Activated CD8-positive, alpha-beta memory T cell treated with anti-CD3 and anti-CD28 coated beads for 4 hours (primary cell): ENCODE measurements at places on chromosomes 6 and 20.
A peak's percentile ranks its signal among the peaks of the same experiment; 100 is the strongest.

GRCh38 chr6:114061116-114061515, 90.2 kb upstream of the HDAC2 start:
- no peak for DNase-seq

- no peak for DNase-seq
Observed at GRCh38 chr20:5024103-5024502, 22.8 kb upstream of the SLC23A2 start.

GRCh38 chr6:108115598-108116058, 41.1 kb upstream of the OSTM1 start:
- DNase-seq: no peak

GRCh38 chr6:26230351-26230750, 134.6 kb upstream of the BTN3A2 start:
- no peak for DNase-seq

DNA sequence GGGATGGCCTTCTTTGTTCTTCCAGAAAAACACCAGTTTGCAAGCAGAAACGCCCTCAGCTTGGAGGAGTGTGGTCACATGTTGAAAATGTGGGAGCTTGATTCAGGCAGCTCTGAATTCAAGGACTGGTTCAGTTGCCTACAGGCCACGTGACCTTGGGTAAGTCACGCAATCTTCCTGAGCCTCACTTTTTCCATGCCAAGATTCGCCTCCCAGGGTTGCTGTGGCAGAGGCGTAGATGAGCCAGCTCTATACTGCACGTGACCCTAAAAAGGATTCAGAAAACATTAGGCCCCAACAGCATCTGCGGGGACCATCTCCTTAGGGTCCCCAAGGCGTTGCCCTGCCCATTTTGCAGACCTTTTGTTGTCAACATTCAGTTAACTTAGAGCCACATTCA, 112.0 kb upstream of the SNX9 start:
- DNase-seq: no peak

DNA sequence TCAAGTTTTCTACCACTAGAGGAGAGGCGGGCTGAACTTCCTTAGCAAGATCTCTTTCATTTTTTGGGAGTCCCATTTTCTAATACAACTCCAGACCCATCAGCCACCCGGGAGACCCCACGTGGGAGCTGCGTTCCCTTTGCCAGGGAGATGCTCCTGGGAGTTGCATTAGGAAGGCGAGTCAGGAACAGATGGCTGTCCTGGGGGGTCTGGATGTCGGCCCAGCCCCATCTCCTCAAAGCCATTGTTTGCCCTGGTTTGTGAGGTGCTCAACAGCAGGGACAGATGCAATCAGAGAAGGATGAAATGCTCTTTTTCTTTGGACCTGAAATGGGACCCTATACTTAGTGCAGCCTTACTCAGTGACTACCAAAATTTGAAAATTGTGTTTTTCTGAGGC, 39.4 kb downstream of the CARMIL1 start:
- DNase-seq: no peak

GRCh38 chr20:3312940-3313682, 74.1 kb upstream of the SLC4A11 start:
- DNase-seq: no peak

GRCh38 chr6:159043251-159043650, 1.5 kb downstream of the TAGAP start:
- no peak for DNase-seq

DNA sequence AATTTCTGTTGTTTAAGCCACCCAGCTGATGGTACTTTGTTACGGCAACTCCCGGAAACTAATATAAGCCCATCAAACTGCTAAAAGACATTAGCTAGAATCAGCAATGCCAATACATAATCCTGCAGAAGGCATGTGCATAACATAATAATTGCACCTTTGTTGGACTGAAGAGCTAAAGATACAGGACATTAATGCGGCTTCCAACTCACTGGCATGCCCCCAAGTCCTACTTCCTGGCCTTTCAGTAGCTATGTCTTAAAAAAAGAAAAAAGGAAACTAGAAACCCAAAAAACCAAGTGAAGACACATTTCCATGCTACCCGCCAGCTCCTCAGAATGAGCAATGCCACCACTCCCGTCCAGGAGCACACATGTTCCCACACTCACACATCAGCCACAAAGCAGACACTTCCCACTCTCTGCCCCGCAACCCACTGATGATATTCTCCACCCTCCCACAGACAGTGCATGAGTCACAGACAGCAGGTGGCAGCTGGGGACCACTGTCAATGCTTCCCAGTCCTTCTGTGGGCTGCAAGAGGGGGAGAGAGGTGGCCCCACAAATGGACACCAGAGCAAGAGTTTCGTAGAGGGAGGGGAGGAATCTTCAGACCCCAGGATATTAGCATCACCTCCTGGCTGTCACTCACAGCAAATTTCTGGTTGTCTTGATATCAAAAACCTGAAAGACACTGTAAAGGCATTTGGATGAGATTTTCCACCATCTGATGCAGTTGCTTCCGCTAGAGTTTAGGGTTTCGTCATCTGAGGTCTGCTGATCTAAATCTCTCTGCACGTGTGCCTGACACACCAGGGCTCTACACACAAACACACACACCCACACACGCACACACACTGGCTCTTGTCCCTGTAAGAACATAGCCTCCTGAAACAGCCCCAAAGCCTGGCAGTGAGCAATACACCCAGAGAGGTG, 32.8 kb downstream of the GFOD1 start:
- DNase-seq: peak; percentile 86

DNA sequence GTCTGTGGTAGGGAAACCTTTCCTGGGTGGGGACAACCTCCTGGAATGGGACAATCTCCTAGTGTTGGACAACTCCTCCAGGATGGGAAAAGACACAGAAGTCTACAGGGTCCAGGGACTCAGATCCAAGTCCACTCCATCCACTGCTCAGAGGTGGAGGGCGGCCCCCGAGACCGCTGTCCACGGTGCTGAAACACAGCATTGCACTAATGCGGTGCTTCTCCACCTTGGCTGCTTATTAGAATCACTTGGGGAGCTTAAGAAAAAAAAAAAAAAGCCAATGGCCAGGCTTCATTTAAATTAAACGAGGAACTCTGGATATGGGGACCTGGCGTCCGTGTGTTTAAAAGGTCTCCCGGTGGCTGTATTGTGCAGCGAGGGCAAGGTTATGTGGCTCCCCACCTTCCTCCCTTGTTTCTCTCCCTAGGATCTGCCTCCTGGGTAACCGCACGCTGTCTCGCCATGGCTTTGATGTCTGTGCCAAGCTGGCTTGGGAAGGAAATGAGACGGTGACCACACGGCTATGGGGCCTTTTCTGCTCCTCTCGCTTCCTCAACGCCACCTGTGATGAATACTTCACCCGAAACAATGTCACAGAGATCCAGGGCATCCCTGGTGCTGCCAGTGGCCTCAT, 12.0 kb downstream of the SLC12A5 start:
- DNase-seq: no peak

DNA sequence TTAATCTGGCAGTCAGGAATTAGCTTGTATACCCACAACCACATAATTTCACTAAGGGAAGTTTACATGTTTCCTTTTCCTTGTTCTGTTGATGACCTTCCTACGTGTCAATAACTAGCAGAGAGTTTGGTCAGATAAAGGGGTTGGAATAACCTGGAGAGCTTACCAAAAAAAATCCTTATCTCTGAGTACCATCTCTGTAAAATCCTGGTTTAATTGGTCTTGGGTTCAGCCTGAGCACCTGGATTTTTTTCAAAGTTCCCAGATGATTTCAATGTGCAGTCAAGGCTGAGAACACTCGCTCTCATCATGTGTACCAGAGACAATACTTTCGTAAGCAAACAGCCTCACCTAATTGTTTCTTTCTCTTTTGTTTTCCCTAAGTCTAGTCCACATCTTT, 483.8 kb upstream of the FLRT3 start:
- DNase-seq: no peak

DNA sequence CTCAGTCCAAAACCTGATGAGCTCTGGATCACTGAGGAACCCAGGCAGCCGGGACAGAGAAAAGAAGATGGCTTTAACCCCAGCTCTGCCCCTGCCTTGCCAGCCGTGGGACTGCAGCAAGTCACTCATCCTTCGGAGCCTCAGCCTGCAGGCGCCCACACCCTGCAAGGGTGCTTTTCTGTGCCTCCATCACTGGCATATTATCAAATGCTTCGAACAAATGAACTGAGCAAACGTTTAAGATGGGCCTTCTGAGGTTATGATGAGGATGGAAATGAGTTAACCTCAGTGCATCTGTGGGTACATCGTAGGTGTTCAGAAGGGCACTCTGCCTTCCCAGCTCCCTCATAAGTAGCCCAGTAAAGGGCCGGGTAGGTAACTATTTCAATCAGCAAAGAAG, 79.0 kb downstream of the NFATC2 start:
- DNase-seq: no peak

DNA sequence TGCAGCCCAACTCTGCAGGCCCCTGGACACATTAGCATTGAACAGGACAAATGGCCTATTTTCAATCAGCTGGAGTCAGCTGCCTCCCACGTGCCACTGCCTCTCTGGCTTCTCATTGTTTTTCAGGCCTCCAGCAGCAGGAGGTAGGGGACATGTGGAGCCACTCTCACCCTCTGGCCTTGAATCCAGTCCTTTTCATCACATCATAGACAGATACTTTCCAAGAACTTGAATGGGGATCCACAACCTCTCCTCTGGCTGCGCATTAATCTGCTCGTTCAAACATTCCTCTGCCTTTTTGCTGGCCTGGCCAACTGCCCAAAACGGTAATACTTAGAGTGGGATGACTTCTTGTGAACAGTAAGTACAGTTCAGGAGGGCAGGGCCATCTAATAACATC, 592.3 kb downstream of the PKHD1 start:
- no peak for DNase-seq

DNA sequence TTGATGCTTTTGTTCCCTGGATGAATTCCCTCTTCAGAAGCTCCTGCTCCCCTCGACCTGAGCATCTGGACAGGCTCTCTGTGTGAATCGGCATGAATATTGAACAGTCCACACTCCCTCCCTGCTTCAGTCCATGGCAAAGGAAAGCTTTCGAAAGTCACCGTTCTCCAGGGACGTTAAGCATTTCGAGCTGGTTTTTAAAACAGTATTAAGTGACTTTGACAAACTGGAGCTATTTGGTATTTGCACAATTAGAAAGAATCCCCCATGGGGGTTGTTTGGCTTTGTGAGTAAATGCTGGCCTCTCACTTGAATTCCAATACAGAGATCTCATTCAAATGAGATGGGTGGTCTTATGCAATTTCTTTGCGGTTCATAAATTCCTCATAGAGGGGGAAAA, 85.3 kb upstream of the TIAM2 start:
- no peak for DNase-seq

GRCh38 chr6:55777469-55777868, 97.9 kb downstream of the BMP5 start:
- no peak for DNase-seq

DNA sequence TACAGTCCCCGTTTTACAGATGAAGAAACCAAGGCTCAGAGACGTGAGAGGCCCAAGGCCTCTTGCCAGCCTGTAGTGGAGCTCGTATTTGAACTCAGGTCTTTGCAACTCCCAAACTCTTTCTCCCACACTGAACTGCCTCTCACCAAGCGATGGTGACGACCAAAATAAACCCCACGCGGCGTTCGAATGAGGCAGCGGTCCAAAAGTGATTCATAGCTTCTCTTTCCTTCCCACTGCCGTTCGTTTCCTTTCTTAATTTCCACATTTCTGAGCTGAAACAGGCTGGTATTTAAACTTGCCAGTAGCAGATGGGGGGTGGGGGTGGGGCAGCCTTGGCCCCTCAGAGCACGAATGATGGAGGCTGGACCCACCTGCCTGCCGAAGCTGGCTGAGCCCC, 252.9 kb upstream of the KCNG1 start:
- no peak for DNase-seq

- DNase-seq: no peak
Observed at GRCh38 chr6:22010102-22010501, 286.7 kb downstream of the PRL start.

DNA sequence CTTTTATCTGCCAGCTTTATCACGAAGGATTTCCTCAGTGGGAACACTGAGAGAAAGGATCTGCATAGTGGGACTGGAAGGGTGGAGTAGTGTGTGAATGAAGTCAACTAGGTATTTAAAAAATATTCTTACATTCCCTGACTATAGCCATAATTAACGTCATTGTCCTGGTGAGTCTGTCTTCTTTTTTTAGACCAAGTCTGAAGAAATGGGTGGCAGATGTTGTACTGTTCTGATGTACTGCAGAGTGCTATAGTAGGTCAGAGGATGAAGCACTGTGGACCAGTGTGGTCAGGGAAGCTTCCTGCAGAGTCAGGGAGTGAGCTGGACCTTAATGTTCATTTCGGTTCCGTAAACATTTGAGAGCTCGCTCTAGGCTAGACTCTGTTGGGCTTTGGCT, 11.9 kb downstream of the TULP4 start:
- no peak for DNase-seq

DNA sequence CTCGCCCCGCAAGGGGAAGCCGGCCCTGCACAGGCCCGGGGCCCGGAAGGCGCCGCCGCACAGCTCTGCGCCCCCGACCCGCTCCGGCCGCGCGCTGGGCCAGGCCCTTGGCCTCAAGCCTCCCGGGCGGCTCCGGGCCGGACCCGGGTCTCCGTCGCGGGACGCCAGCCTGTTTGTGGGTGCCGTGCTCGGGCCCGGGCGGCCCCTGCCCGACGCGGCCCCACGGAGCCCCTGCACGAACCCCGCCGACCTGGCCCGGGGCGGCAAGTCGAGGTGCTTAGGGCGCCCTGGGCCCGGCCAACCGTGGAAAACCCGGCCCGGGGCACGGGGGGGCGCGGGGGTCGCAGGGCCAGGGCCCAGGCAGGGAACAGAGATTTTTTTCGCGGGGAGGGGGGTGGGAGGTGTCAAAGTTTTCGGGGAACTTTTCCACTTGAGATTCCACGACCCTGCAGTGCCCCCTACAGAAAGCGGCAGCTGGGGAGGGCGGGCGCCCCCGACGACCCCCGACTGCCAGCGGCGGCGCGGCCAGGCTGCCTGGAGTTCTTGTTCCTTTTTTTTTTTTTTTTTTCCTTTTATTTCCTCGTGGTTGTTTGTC, 805 bp upstream of the STX16 start:
- no peak for DNase-seq

- no peak for DNase-seq
Observed at GRCh38 chr6:3749977-3750316, 1.6 kb downstream of the PXDC1 start.

DNA sequence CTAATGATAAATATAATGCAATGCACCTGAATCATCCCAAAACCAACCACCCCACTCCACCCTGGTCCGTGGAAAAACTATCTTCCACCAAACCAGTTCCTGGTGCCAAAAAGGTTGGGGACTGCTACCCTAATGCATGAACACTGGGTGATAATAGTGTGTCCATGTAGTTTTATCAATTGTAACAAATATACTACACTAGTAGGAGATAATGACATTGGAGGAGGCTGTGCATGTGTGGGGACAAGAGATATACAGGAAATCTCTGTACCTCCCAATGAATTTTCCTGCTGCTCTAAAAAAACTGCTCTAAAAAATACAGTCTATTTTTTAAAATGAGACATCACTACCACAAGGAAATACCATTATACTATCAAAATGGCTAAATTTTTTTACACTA, 20.5 kb downstream of the CEP85L start:
- DNase-seq: no peak

GRCh38 chr20:49872056-49872455, 43.3 kb downstream of the SPATA2 start:
- no peak for DNase-seq

- DNase-seq: no peak
Observed at GRCh38 chr6:109713097-109713496, 22.0 kb downstream of the FIG4 start.
